ENCODE measurements at places on chromosomes 7 and 10.

DNA sequence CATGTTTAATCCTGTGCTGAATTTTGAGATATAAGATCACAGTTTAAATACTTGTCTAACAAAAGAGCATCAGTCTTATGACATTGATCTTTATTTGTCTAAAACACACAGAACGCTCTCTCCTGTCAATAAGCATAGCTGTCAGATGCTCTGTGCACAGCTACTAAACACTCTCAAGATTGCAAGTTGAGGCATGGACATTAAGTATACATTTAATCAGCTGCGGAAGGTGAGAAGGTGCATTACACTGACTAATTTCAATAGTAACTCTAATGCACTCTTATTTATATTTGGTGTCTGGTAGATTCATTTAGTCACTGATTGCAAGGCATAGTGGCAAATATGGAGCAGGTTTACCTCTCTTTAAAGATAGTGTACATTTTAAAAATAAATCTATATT, 580.3 kb upstream of the NRP1 start:
- DNase-seq, result no peak

GRCh38 chr7:41930538-41931262, 227.8 kb upstream of the INHBA start:
- DNase-seq, result no peak

- no peak for DNase-seq
These were observed 23.7 kb upstream of the LIMK1 start for GRCh38 chr7:74059681-74060588.

- DNase-seq, result no peak
These were observed 31.9 kb downstream of the RSBN1L start for GRCh38 chr7:77727936-77728701.

DNA sequence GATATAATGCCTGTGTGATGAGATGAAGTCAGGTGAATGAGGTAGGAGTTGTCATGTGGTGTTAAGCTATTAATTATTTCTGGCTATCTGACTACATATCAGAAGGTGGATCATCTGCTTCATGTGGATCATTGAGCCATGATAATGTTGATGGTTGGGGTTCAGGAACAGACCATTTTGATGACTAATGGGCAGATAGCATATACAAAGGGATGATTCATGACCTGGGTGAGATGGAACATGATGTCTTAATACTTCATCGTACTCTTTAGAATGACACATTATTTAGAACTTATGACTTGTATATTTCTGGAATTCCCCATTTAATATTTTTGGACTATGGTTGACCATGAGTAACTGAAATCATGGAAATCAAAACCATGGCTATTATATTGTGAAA, 155.1 kb downstream of the OR13A1 start:
- DNase-seq, result no peak
